Thyroid gland (tissue), 4 donors: ENCODE measurements at places on chromosomes 4 and X. TPM values are rescaled to one million over a fixed set of nuclear protein-coding genes. Genes with fewer than 3 reads are reported as not detected.

The ATP8A1 gene
- total RNA-seq, result 253 TPM

DNA sequence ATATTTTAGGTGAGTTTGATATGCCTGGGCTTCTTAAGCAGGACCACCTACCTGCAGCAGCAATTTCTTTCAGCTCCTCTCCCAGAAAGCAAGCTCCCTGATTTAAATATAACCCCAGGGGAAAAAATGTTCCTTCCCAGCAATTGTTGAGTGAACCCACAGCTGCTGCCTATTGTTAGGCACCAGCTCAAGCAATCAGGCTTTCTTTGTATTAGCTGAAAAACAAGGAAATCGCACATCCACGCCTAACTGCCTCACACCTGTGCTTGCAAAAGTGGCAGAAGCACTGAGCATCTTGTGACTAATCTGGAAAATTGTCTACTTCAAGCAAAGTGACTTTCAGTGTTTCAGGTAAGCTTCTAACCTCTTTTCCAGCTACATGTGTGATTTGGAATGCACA lies 432.2 kb downstream of the SMARCA1 start:
- no peak for DNase-seq

DNA sequence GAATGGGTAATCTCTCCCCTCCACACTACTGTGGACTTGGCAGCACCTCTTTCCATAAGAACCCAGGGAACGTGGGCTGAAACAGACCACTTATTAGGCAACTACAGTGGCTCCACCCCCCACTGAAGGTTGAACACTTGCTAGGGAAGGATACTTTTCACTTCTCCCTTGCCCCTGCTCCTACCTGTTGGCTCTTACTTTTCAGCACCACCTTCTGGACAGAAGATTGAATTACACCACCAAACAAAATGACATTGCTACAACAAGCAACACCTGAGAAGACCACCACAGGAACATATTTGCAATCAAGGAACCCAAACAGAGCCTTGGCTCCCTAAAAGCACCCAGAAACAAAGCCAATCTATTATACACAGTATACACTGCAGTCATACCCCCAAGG lies 132.1 kb upstream of the CXCL13 start:
- DNase-seq, result no peak

The CT47B1 gene
- not detected for total RNA-seq

GRCh38 chr4:38310446-38311043 lies 350.3 kb downstream of the PTTG2 start:
- DNase-seq, result no peak

DNA sequence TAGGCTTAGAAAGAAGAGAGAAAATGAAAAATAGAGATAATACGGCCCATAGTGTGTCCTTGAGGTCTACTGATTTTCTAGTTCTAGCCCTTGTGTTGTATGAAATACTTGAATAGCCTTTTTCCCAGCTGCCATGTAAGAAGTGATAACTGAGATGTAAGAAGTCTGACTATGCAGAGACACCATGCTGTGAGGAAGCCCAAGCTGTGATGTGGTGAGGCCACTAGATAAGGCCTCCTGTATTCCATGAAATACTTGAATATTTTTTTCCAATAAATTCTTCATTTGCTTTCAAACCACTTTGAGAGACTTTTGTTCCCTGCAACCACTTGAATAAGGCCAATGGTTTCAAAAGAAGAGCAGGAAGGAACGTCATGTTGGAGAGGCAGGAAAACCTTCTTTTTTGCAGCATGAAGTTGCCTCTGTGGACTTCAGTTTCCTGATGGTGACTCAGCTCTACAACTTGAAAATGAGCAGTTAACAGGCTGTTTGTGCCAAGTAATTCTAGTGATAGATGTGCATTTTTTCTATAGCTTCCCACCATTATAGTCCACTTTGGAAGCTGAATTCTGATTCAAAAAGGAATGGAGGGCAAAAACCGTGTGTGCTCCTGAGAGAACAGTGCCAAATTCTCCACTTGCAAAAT lies 25.5 kb upstream of the FAM9C start:
- no peak for DNase-seq

GRCh38 chr4:10013722-10014121 lies 7.6 kb downstream of the SLC2A9 start:
- DNase-seq, result peak; percentile 38

The TAF7L gene
- 0.22 TPM for total RNA-seq

The AWAT2 gene
- total RNA-seq, result not detected

- DNase-seq, result no peak
Observed at GRCh38 chrX:11531226-11531625, 134.5 kb downstream of the ARHGAP6 start.

GRCh38 chrX:95754411-95754810 lies 930.2 kb upstream of the DIAPH2 start:
- DNase-seq, result no peak

GRCh38 chrX:136674270-136674985 lies 26.5 kb downstream of the CD40LG start:
- no peak for DNase-seq

The CD40LG gene
- total RNA-seq, result not detected

The RNF212 gene
- 9.8 TPM for total RNA-seq

DNA sequence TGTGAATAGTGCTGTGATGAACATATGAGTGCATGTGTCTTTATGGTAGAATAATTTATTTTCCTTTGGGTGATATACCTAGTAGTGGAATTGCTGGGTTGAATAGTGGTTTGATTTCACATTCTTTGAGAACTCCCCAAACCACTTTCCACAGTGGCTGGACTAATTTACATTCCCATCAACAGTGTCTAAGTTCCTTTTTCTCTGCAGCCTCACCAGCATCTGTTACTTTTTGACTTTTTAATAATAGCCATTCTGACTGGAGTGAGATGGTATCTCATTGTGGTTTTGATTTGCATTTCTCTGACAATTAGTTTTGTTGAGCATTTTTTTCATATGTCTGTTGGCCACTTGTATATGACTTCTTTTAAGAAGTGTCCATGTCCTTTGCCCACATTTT lies 29.1 kb downstream of the JADE3 start:
- no peak for DNase-seq

The PPEF1 gene
- not detected for total RNA-seq

GRCh38 chrX:6095469-6095868 lies 133.2 kb downstream of the NLGN4X start:
- no peak for DNase-seq

- no peak for DNase-seq
Observed at GRCh38 chr4:143668930-143669552, 31.4 kb downstream of the FREM3 start.

The ZAR1 gene
- total RNA-seq, result not detected

- DNase-seq, result no peak
Observed at GRCh38 chrX:153641627-153642026, 5.4 kb upstream of the DUSP9 start.

- DNase-seq, result no peak
Observed at GRCh38 chr4:8921465-8921864, 49.8 kb upstream of the HMX1 start.

The ABHD18 gene
- total RNA-seq, result 21.4 TPM

- DNase-seq, result no peak
Observed at GRCh38 chr4:152217896-152218295, 318.0 kb downstream of the FBXW7 start.

- no peak for DNase-seq
Observed at GRCh38 chrX:15576019-15576418, 24.7 kb downstream of the ACE2 start.

DNA sequence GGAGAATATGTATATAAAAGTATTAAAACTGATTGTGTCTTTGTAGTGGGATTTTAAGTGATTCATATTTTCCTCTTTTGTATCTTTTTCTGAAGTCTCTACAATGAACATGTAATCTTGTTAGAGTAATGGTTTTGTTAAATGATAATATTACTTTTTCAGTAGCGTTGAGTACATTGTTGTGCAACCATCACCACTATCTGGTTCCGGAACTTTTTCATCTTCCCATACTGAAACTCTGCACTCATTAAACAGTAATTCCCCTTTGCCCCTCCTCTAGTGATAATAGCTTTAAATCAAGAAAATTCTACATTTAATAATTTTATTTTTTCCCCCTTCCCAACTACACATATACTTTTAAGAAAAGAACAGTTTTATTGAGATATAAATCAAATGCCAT lies 23.3 kb downstream of the SHROOM3 start:
- DNase-seq, result no peak

DNA sequence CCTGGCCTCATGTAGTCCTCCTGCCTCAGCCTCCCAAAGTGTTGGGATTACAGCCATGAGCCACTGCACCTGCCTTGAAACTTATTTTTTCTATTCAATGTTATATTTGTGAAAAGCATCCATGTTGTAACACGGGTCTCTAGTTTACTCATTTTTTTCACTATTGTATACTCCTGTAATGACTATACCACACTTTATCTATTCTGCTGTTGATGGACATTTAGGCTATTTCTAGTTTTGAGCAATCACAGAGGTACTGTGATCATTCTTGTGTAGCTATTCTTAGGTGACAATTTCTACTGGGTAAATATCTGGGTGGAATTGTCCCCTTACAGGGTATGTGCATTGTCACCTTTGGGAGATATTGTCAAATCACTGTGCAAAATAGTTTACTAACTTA lies 3.6 kb downstream of the DRP2 start:
- DNase-seq, result no peak

DNA sequence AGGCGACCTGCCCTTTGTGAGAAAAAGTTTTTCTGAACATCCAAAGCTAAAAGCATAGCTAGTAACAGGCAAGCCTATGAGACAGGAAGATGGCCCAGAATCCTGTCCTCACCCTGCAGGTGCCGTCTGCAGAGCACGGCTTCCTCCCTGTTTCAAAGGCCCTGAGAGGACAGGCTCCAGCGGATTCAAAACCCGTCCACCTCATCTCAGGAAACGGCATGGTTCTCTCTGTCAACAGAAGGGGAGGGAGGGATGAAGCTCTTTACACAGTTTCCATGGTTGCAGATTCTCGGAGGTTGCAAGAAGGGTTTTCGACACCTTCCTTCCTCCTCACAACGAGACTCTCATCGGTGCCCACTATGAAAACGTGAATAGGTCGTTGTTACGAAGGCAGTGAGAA lies 8.3 kb downstream of the PPP2R3B start:
- no peak for DNase-seq

The FAM53A gene
- 17.5 TPM for total RNA-seq

GRCh38 chr4:102174719-102175189 lies 170.5 kb downstream of the SLC39A8 start:
- DNase-seq, result no peak

GRCh38 chrX:25597551-25597950 lies 540.6 kb upstream of the MAGEB18 start:
- no peak for DNase-seq

The CBLL2 gene
- total RNA-seq, result not detected

DNA sequence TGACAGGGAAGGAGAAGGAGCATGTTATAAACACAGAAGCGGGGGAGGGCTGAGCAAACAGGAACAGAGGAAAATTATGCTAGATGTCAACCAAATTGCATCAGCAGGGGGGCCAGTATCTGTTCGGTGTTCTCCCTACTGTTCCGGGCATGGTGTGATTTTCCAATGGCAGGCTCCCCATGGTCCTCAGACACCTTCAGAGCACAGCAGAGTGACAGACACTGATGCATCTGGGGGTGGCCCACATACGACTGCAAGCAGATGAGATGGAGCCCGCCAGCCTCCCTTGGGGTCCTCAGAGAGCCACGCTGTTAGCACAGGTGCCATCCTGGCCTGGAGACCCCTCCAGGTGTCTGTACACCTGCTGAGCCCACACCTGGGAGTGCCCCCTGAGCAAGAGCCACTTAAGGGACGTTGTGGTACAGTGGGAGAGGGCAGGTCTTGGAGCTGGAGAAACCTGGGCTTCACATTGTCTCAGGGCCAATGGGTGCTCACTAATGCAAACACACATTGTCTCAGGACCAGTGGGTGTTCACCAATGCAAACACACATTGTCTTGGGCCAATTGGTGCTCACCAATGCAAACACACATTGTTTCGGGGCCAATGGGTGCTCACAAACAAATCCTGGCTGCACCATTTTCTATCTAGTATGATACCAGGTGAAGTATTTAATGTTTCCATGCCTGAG lies 95.4 kb downstream of the SLC2A9 start:
- DNase-seq, result no peak

GRCh38 chr4:11182586-11183355 lies 245.9 kb downstream of the HS3ST1 start:
- DNase-seq, result no peak

DNA sequence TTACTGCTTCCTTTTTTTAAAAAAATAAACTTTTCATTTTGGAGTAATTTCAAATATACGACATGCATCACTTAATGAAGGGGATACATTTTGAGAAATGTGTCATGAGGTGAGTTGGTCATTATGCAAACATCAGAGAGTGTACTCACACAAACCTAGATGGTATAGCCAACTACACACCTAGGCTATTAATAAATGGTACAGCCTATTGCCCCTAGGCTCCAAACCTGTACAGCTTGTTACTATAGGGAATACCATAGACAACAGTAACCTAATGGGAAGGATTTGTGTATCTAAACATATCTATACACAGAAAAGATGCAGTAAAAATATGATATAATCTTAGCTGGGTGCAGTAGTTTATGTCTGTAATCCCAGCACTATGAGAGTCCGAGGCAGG lies 29.1 kb downstream of the SETD7 start:
- no peak for DNase-seq

GRCh38 chr4:38691251-38692008 lies 27.4 kb downstream of the KLF3 start:
- no peak for DNase-seq

DNA sequence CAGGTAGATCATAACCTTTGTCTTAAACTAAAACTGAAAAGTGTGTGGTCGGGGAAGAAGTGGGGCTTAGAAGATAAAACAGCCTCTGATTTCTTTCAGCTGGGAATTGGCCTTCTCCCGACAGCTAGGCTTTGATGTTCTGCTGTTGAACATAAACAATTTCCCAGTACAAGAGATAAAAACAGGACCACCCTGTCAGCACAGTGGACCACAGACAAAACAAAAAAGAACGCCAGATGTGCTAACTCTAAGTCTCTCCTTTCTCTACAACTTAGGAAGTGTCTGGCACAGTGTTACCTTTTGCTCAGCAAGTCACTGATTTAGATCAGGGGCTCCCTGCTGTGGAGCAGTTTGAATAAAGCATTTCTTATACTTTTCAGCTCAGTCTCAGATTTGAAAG lies 87.5 kb upstream of the UXT start:
- DNase-seq, result no peak
